ENCODE measurements at places on chromosomes 1 and 21. TPM values are rescaled to one million over a fixed set of nuclear protein-coding genes. Genes with fewer than 3 reads are reported as not detected.

LRRC7 gene
- total RNA-seq = not detected

KCNN3 gene
- total RNA-seq = 0.05 TPM

SPATA17 gene
- not detected for total RNA-seq

SAMD11 gene
- not detected for total RNA-seq

- no peak for DNase-seq
Measured at GRCh38 chr1:115755456-115756370, 12.8 kb downstream of the CASQ2 start.

GRCh38 chr1:231512147-231512698 is 16.2 kb upstream of the TSNAX start:
- DNase-seq = no peak

DNA sequence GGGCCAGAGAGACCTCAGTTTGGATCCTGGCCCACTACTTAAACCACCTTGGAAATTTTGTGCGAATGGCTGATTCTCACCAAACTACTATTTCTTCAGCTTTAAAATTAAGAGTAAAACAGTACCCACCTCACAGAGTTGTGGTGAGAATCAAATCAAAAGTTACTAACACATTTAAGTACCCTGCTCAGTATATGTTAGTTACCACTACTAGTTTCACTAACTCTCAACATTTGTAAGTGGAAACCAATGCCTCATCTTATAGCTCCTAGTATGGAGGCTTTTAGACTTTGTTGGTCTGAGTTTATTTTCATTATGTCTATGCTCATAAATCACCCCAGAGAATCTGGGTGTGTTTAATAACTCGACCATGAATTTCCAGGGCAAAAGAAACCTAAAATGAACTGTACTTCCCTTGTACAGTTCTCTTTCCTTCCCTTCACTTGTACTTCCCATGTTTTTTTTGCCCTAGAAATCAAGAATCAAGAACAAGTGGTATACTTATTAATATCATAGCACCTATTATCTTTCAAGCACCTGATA is 11.6 kb upstream of the SERBP1 start:
- DNase-seq = no peak

- DNase-seq = peak; percentile 57
Measured at GRCh38 chr1:86389307-86389706, 6.8 kb downstream of the ODF2L start.

DNA sequence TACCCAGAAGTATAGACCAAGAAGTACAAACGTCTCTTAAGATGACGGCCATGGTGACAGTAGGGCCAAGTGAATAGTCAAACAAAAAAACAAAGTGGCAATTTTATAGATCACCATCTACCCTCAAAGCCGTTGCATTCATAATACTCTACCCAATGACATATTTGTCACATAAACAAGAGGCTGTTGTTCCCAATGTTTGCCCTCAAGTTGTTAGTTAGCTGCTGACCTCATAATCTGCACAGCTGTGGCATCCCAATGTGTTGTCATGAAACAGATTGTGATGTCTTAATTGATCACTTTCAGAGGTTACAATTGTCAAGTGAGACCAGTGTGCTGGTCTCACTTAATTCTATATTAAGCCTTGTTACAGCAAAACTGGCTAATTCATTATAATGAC is 333.8 kb downstream of the ST6GALNAC3 start:
- no peak for DNase-seq

DNA sequence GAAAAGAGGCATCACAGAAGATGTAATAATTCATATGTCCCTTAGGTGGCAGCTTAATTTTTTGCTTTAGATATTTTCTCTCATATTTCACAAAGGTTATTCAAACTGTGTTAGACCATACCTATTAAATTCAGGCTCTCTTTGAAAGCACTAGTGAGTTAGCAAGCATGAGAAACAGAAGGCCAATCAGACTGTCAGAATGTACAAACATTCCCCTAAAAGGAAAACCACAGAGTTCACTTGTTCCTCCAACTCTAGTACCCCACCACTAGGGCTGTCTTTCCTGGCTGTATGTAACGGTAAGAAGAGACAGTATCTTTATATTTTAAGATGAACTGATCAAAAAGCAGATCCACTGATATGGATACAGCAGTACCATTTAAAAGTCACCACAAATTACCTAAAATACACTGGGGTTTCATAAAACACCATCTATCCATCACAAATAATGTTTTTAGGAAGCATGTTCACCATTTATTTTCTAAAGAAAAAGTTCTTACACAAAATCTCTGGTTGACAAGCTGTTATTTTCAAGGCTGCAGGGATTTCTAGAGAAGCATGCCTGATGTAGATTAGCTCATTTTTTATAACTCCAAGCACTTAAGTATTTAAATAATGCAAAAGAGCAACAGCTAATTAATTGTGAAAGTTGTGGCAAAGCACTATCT is 1.8 kb downstream of the ARPC5 start:
- DNase-seq = no peak

GRCh38 chr1:39755965-39756659 is 15.0 kb downstream of the OXCT2 start:
- DNase-seq = no peak

DNA sequence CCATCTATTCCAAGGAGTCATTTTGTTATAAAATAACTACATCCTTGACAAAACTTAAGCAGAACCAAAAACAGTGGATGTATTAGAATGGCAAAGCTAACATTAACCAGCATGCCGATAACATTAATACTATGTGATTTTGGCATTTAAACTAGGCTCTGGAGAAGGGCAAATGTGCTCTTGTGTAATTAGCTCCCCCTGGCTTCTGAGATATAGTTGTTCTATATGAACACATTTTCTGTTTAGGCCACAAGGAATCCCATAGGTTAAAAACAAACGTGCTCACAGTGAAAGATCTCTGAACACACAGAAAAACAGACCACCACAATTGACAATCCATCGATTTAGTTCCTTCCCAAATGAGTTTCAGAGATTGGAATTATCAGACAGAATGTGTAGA is 57.4 kb upstream of the TARS2 start:
- peak; percentile 43 for DNase-seq

DNA sequence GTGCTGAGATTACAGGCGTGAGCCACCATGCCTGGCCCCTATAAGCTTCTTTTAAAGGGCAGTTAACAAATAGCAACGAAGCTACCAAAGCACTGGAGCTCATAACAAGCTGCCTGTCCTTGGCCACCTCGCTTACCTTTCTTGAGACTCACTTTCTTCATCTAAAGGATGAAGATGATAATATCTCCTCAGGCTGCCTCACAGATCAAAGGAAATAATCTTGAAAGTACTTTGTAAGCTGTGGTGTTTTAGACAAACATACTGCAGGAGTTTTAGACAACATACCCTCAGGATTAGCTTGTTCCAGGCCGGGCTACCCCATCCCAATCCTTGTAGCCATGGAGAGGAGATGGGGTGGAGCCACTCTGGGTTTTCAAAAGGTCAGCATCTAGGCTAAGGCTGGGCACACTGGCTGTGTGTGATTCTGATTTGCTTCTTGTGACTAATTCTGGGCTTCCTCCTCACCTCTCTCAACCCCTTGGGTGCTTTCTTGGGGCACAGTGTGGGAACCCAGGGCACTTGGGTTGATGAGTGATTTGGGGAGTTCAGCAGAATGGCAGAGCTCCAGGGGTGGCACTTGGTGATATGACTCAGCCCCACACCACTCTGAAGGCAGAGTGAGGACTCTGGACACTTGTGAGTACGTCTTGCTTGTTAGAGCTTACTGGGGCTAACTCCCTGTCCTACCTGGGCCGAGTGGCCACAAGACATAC is 5.2 kb downstream of the GPR25 start:
- DNase-seq = peak; percentile 65

DNA sequence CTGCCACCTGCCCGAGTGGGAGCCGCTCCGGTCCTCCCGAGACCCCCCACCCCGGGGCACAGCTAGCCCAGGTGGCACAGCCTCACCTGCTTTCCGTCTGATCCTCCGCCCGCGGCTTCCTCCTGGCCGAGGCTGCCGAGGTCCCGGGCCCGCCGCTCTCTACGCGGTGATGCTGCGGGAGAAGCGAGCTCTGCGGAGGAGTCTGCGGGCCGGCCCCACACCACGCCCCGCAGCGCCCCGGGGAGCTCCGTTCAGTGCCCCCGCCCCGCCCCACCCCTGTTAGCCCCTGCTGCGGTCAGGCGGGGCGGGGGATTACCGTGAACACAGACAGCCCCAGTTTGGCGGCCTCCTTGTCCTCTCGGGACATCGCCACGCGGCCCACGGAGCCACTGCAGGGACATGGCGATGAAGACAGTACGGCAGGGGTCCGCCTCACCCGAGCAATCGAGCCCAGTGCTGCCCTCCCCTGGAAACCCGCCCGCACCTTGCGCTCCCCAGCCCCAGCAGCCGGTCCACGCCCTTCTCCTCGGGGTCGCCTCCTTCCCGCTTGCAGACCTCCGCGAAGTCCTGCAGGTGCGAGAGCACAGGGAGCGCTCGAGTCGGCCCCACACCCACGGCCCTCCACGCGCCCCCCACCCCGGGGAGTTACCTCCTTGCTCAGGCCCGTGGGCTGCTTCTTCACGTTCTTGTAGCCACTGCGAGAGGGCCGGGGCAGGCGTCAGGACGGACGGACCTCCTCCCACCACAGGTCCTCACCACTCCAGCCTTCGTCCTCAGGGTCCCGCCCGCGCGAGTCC is 933 bp downstream of the C1orf35 start:
- peak; percentile 81 for DNase-seq

DNA sequence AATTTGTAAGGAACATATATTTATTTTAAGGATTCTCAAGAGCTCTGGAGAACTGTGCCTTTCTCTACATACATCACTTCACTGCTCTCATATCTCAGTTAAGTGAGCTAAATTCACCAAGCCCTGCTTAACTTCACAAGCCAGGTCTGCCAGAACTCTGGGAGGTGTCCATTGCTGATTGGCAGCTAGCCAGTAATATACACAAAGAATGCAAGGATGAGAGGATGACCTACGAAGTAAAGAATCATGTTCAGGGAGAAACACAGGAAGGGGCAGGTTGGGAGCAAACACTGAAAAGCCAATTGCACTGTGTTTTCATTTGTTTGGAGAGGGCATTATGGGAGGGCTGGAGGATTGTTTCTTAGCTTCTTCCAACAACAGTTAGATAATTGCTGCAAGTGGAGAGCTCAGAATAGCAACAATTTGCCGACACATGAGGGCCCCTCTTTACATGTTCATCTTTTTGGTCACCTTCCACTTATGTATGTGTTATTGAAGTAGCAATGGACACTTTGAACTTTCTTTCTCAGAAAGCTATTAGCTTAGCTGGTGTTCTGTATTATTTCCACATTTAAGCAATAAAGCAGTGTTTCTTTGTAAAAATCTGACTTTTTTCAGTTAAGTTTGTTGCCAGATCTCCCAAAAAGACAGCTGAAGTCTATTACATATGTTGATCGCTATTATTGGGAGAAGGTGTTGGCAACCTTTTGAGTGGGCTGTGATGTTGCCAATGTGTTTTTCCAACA is 254.8 kb downstream of the LTN1 start:
- DNase-seq = no peak

DNA sequence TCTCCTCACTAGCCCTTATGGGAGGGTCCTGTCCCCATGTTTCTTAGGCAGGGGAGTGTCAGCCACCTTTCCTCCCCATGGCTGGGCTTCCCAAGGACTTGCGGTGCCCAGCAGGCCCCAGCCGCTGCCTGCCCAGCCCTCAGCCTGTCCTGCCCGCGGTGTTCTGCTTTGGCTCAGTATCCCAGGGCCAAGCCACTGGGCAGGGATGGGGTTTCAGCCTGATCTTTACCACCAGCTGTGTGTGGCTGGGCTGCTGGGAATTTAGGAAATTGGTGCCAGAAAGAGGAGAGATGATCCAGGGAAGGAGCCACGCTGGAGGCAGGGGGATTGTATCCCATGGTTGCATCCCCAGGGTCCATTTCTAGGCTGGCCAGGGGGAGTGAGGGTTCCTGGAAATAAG is 6.9 kb upstream of the IGFN1 start:
- DNase-seq = no peak

DNA sequence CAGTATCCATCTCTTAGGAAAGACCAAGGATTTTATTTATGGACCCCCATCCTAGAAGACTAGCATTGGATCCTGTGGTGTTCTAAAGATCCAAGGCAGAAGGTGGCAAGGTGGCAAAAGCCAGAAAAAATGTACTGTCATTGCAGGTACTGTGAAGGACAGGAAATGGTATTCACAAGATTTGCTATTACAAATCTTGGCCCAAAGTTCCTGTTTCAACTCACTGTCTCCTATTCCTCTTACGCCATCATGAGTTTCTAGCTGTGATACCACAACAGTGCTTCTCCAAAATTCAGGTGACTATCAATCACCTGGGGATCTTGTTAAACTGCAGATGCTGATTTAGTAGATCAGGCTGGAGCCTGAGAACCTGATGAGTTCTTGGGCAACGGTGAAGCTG is 21.4 kb downstream of the ACP6 start:
- no peak for DNase-seq

DNA sequence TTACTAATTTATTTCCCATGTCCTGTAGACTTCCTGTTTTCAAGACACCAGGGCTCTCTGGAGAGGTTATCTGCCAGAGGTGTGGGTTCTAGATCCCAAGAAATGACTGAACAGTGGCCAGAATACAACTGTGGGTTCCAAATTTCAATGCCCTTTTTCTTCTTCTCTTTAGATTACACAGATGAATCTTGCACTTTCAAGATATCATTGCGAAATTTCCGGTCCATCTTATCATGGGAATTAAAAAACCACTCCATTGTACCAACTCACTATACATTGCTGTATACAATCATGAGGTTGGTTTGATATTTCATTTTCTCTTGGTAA is 15.0 kb downstream of the IFNAR2 start:
- no peak for DNase-seq

GRCh38 chr21:18499761-18500376 is 96.3 kb upstream of the TMPRSS15 start:
- DNase-seq = no peak

All from natural killer cell (primary cell).